ENCODE measurements at places on chromosomes 11 and 22. TPM values are rescaled to one million over a fixed set of nuclear protein-coding genes. Genes with fewer than 3 reads are reported as not detected.

Gene OR51E2
- polyA plus RNA-seq: not detected

Gene RHOD
- polyA plus RNA-seq: 0.28 TPM

Gene GDPD4
- polyA plus RNA-seq: not detected

Gene MS4A6E
- not detected for polyA plus RNA-seq

Gene CCDC73
- not detected for polyA plus RNA-seq

Gene RASGRP2
- polyA plus RNA-seq: 13.9 TPM

Gene LIMK2
- polyA plus RNA-seq: 52.8 TPM

Gene KCNJ1
- 0.40 TPM for polyA plus RNA-seq

Gene OR52N4
- polyA plus RNA-seq: not detected

Gene CDC45
- 1.5 TPM for polyA plus RNA-seq

Gene OR52D1
- not detected for polyA plus RNA-seq

Gene DRD2
- 0.24 TPM for polyA plus RNA-seq

Gene CHST1
- polyA plus RNA-seq: 22.8 TPM

Gene OOSP2
- polyA plus RNA-seq: not detected

Gene AQP11
- polyA plus RNA-seq: 7.4 TPM

Gene APOA5
- polyA plus RNA-seq: not detected

Gene MUC2
- polyA plus RNA-seq: not detected

Gene TESMIN
- polyA plus RNA-seq: not detected

Gene OR52E8
- polyA plus RNA-seq: not detected

Gene TAGLN
- polyA plus RNA-seq: 15.7 TPM

Gene PNPLA3
- polyA plus RNA-seq: 4.5 TPM

Gene FAM111B
- 0.58 TPM for polyA plus RNA-seq

Gene SCN3B
- polyA plus RNA-seq: 42.1 TPM

Gene KDM2A
- 12.4 TPM for polyA plus RNA-seq

Gene LINC01488
- not detected for polyA plus RNA-seq

Gene MYBPC3
- not detected for polyA plus RNA-seq

Gene APOBEC3G
- not detected for polyA plus RNA-seq

Gene HYOU1
- 74.6 TPM for polyA plus RNA-seq

Gene CDCA5
- polyA plus RNA-seq: 2.3 TPM

Gene MMP8
- polyA plus RNA-seq: not detected

Gene TSPAN32
- polyA plus RNA-seq: not detected

Gene CD6
- polyA plus RNA-seq: not detected

Gene MUC6
- polyA plus RNA-seq: not detected

Gene OR10W1
- polyA plus RNA-seq: not detected

Gene DLG2
- polyA plus RNA-seq: 179 TPM

Gene BTG4
- not detected for polyA plus RNA-seq

Gene MYH9
- 7.1 TPM for polyA plus RNA-seq

Gene PRG3
- not detected for polyA plus RNA-seq

Gene CASP5
- not detected for polyA plus RNA-seq

Gene ANKK1
- not detected for polyA plus RNA-seq

Gene RCOR2
- polyA plus RNA-seq: 41.5 TPM

Gene APOL3
- not detected for polyA plus RNA-seq

Gene APOL6
- polyA plus RNA-seq: not detected

Gene CRYBB2
- polyA plus RNA-seq: 2.4 TPM

Gene NAALADL1
- not detected for polyA plus RNA-seq

Gene CECR2
- 2.1 TPM for polyA plus RNA-seq

Gene KRTAP5-10
- polyA plus RNA-seq: not detected

Gene E2F8
- 0.07 TPM for polyA plus RNA-seq

Gene MS4A7
- polyA plus RNA-seq: 0.10 TPM

Gene OR5I1
- polyA plus RNA-seq: not detected

Gene RIBC2
- not detected for polyA plus RNA-seq

Gene TMEM9B
- 59.7 TPM for polyA plus RNA-seq

Gene GVQW3
- polyA plus RNA-seq: 24.0 TPM

Gene TNRC6B
- 8.2 TPM for polyA plus RNA-seq

Gene HPX
- polyA plus RNA-seq: 17.3 TPM

Gene CCDC134
- 6.6 TPM for polyA plus RNA-seq

Gene PRODH
- polyA plus RNA-seq: 0.08 TPM

Data from neural cell (in vitro differentiated cells).